ENCODE measurements at places on chromosomes 6 and 20.

GRCh38 chr6:21856456-21856825 is 262.9 kb downstream of the SOX4 start:
- DNase-seq = no peak

- no peak for DNase-seq
These were observed 70.1 kb upstream of the BMP2 start for GRCh38 chr20:6697228-6697972.

GRCh38 chr6:35382015-35382414 is 39.7 kb downstream of the PPARD start:
- DNase-seq = no peak

DNA sequence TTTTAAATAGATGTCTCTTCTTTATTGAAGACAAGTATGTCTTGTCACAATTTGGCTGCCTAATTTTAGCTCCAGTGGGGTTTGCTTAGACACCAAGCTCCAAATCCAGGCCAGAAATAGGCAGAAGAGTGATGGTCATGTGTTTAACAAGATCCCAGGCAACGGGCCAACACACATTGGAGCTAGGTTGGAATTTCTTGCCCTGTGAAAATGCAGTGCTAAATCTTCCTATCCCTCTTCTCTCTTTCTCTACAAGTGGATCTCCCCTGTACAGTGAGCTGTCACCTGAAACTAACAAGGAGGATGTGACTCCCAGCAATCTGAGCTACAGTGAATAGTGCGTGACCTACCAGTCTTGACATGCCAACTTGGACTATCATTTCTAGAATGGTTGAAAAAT is 65.3 kb upstream of the VGLL2 start:
- DNase-seq = no peak

- peak; percentile 31 for DNase-seq
These were observed 140.9 kb downstream of the LPA start for GRCh38 chr6:160523223-160523622.

GRCh38 chr6:87444362-87444761 is 28.4 kb upstream of the SLC35A1 start:
- DNase-seq = no peak

- no peak for DNase-seq
These were observed 439.6 kb downstream of the EPM2A start for GRCh38 chr6:145295746-145296145.

DNA sequence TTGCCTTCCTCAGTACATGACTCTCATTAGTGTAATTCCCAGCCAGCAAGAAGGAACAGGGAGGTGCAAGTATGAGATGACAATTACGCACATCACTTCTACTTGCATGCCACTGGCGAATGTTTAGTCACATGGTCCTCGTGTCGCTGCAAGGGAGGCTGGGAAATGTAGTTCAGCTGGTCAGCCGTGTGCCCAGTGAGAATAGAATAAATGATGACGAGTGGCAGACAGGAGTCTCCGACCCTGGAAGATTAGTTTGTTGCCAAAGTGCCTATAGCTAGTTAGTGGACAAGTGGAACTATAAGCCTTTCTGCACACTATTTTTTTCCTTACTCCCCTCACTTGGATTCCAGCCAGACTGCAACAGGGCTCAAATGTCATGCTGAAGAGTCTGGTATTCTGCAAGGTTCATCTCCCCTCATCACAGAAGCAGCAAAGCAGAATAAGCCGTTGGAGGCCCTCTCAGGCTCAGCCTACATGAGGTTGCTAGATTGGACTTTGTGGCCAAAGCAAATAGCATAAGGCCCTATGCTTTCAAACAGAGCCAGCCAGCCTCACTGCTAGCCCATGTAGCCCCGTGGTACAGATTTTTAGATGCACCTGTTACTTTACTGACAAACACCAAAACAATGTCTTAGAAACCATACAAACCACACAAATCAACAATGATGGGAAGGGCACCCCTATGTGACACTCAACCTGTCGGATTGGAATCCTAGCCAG is 9.7 kb downstream of the LINC00237 start:
- no peak for DNase-seq

- DNase-seq = no peak
These were observed 55.6 kb upstream of the NEDD9 start for GRCh38 chr6:11288065-11288464.

GRCh38 chr20:57735831-57736737 is 26.3 kb upstream of the PMEPA1 start:
- no peak for DNase-seq

GRCh38 chr6:131549811-131550210 is 23.2 kb upstream of the ARG1 start:
- DNase-seq = no peak

DNA sequence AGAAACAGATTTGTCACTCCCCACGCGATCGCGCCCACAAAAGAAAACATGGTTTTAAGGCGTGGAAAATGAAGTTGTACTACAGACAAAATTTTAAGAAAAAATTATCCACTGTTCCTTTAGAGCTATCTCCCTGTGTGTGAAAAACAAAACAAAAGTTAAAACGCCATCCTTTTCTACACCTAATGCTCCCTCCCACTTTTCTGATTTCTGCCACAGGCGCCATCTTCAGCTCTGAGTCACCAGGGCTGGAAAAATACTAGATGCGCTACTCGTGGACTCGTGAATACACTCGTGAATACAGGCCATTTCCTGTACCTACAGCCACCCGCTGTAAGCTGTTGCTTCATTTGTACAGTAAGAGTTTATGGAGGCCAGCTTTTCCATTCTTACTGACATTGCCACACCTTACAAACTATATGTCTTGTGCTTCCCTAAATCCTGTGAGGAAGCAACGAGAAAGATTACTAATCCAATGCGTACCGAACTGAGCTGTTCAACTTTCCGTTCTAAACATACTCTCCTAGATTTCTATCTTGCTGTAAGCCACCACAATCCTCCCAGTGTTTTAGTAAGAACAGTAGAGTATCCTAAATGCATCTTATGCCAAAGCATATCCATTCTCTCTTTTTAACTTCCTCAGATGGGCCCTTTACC is 773 bp upstream of the AHI1 start:
- peak; percentile 74 for DNase-seq

GRCh38 chr6:16360365-16360764 is 122.0 kb downstream of the GMPR start:
- DNase-seq = no peak

DNA sequence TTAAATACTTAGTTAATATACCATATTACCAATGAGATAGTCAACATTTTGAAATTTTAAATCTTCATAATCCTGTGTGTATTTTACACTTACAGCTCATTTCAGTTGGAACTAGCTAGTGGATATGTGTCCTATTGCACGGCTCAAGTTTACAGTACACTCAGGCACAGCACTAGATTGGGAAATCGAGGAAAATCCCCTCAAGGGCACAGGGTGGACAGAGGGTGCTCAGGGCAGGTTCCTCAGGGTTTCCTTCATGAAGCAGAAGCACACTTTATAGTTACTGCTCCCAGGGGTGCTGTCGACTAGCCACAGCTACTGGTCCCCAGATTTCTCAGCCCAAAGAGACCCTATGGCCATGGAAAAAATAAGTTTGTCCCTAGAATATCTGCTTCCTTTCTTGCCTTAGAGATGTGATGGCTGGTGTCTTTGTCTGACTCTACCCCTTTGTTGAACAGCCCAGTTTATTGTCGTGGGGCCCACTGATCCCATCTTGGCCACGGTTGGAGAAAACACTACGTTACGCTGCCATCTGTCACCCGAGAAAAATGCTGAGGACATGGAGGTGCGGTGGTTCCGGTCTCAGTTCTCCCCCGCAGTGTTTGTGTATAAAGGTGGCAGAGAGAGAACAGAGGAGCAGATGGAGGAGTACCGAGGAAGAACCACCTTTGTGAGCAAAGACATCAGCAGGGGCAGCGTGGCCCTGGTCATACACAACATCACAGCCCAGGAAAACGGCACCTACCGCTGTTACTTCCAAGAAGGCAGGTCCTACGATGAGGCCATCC is 1.5 kb downstream of the BTN2A1 start:
- DNase-seq = no peak

GRCh38 chr6:53699462-53699861 is 33.9 kb upstream of the KLHL31 start:
- no peak for DNase-seq

GRCh38 chr6:2891768-2892170 is 11.3 kb downstream of the SERPINB9 start:
- peak; percentile 76 for DNase-seq

GRCh38 chr6:4971851-4972250 is 32.0 kb downstream of the RPP40 start:
- DNase-seq = no peak

DNA sequence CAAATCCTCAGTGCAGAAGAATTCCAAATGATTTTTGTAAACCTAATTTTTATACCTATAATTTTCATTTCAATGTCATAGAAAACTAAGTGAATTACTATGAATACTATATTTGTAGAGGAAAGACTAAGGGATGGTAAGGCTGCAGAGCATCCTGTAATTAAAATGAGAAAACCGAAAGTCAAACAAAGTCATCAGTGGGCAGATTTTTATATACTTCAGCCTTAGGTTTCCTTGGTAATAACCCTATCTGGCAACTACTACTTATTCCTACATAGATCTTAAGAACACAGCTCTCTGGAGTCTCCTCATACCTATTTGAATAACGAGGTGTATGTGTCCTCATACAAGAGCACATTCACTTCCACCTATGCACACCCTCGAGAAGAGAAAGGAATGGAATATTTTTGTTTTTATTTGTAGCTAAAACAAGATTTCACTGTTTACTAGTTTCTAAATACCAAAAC is 117.9 kb upstream of the SGK1 start:
- DNase-seq = no peak

DNA sequence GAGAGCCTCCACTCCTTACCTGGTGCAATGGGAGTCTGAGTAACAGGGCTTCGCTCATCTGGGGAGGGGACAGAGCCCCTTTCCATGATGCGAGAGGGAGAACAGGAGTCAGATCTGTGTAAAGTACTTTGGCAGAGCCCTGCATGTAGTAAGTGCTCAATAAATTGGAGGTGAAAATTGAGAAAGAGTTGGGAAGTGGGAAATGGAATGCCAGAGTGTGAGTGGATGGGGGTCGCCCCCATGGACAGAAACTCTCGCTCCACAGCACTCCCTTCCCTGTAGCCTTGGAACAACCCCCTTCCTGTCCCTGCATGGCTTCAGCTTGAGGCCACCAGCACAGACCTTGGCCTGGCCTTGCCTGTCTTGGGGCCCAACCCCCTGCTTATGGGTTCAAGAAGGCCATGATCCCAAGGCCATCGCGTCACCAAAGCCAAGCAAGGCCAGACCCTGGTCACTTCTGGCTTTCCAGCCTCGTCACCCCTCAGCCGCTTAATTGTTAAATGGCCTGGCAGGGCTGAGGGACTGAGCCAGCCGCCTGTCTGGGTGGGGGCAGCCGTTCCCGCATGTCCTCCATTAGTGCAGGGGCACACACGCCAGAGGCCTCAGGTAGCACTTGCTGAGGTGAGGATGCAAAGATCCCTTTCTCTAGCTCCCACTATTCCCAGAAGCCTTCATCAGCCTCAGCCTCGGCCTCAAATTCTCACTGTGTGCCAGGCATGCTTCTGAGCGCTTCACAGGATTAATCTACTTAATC is 93.7 kb upstream of the PTPN1 start:
- DNase-seq = no peak

DNA sequence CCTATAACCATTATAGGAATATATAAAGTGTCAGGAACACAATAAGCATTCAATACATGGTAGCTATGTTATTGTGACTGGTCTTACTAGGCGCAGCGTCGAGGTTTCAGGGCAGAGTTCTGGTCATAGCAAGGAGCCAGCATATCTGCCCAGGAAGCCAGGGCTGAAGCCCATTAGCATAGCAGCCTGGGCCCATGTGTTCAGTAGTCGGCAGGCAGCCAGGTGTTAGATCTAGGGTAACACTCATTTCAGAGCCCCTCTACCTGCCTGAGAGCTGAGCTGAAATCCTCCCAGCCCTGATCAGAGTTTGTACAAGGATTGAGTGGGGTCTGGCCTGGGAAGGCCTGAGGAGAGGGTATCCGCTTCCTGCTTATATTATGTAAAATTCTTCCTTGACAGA is 32.1 kb downstream of the C20orf173 start:
- DNase-seq = no peak

DNA sequence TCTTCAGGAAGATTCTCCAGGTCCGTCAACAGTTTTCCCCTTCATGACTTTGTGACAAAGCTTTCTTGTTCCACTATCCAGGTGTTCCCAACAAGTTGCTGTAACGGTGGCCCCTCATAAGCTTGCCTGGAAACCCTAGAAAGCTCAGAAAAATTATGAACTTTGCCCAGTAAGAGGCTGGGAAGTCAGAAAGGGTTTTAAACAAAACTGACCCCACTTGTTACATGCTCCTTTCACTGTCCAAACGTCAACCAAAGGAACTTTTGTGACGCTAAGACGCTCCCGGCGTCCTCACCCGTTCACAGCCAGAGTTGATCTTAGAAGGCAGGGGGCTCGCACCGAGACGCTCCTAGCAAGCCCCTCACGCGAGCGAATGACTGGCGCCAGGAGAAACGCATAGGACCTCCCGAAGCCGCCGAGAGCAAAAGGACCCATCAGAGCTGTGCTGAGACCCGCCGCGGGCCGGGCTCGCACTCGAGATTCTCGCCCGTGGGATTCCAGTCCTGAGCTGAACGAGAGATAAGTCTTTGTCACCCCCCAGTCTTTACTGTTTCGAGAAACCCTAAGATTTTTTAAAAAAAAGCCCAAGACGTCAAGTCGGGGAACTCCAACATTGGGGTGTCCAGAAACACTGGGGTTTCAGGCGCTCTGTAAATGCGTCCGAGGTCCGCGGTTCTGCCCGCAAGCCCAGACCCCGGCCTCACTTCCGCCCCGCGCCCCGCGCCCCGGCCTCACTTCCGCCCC is 544 bp upstream of the ACAT2 start:
- DNase-seq = peak; percentile 63

DNA sequence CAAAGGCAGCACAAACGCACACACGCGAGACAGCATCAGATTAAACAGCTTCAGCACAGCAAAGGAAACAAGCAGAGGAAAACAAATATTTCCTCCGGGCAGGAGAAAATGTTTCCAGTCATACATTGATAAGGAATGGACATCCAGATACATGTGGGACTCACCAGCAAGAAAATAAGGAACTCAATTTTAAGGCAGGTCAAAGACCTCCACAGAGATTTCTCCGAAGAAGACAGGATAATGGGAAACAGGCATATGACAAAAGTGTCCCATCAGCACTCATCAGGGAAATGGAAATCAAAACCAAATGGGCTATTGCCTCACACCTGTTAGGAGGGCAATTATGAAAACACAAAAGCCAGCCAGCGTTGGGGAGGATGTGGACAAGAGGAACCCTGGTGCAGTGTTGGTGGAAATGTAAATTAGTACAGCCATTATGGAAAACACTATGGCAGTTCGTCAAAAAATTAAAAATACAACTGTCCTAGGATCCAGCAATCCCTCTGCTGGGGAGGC is 9.7 kb upstream of the SLCO4A1 start:
- DNase-seq = no peak

DNA sequence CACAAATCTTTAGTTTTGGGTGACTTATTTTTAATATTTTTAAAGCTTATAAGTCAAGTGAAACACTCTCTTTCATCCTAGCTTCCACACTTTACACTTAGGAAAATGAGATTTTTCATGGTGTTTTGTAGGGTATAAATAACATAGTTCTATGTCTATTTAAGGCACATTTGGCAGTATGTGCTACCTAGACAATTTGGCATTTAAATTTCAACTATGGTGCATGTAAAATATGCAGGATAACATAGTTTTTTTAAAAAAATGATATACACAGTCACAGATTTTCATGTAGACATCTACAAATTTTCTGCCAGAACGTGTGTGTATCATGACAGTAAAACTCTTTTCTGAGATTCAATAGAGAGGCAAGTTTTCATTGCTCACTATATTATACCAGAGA is 115.1 kb upstream of the MAP3K7 start:
- DNase-seq = no peak

Data from stimulated activated CD8-positive, alpha-beta memory T cell treated with anti-CD3 and anti-CD28 coated beads, Interleukin-4, amount 100 ng/mL, for 48 hours (primary cell).